ENCODE measurements at places on chromosomes 2 and 18. TPM values are rescaled to one million over a fixed set of nuclear protein-coding genes. Genes with fewer than 3 reads are reported as not detected.

Gene COLEC11
- polyA plus RNA-seq: 46.8 TPM

Gene SEMA4F
- 4.3 TPM for polyA plus RNA-seq

Gene PCGF1
- 37.1 TPM for polyA plus RNA-seq

Gene SLC25A52
- polyA plus RNA-seq: not detected

Gene TWIST2
- not detected for polyA plus RNA-seq

Gene CRYGD
- polyA plus RNA-seq: 0.42 TPM

Gene TTN
- polyA plus RNA-seq: 0.55 TPM

Gene SLC30A3
- polyA plus RNA-seq: not detected

Gene SLC11A1
- polyA plus RNA-seq: not detected

Gene ITPRIPL1
- polyA plus RNA-seq: 0.22 TPM

Gene RAPGEF4
- polyA plus RNA-seq: 28.4 TPM

Gene TMEM247
- polyA plus RNA-seq: not detected

Gene HOXD10
- not detected for polyA plus RNA-seq

Gene CSRNP3
- 27.2 TPM for polyA plus RNA-seq

Gene ALPG
- polyA plus RNA-seq: not detected

Gene SKOR2
- polyA plus RNA-seq: 10.3 TPM

Gene IL36RN
- polyA plus RNA-seq: not detected

Gene IL1A
- not detected for polyA plus RNA-seq

Gene LDLRAD4
- polyA plus RNA-seq: 9.1 TPM

Gene RAD51AP2
- 0.46 TPM for polyA plus RNA-seq

Gene COL4A4
- 0.67 TPM for polyA plus RNA-seq

Gene HOXD13
- not detected for polyA plus RNA-seq

Gene MAL
- polyA plus RNA-seq: 60.2 TPM

Gene DLGAP1
- polyA plus RNA-seq: 112 TPM

Gene LOXL3
- polyA plus RNA-seq: not detected

Gene CAPN10
- polyA plus RNA-seq: 1.5 TPM

Gene ARHGEF33
- polyA plus RNA-seq: 130 TPM

Measured in Purkinje cell (primary cell).